ENCODE measurements at places on chromosomes 3 and 15.

DNA sequence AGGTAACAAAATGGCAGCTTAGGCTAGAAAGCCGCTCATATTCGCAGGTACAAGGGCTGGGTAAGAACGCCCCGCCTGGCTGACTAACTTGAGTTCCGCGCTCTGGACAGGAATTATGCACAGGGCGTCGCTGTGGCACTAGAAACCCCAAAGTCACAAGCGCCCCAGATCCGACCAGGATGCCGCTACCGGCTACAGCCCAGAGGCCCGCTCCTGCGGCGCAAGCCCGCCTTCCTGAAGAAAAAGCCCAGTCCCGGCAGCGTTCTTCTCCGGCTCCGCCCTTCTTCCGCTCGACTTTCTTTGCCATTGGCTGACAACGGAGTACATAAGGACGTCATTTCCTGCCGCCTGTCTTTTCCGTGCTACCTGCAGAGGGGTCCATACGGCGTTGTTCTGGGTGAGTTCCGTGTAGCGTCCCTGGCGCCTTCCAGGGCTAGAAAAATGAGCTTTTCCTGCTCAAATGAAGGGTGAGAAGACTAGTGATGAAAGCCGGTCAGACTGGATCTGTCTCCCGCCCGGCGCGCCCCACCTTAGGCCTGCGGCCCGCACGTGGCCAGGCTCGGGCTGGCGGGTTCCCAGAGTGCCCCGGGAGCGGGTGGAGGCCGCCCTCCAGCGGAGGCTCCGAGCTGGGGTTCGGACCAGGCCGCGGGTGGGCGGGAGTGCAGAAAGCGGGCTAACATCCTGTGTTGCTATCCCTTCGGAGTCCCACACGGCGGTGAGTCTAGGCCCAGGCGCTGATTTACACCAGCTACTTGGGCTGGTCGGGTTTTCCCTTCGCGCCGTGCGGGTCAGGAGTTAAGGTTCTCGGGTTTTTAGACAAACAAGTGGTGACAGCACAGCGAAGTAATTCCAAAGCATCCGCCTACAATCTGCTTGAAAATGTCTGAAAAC, at the start of gene RPSA:
Gene RPSA (plus strand): TSS at position 353 of the 891 bp plus-strand sequence. CDS start 934 bp downstream, outside the sequence.
- peak; percentile 93 for DNase-seq

GRCh38 chr15:67372543-67372942, 118.0 kb downstream of the IQCH start:
- DNase-seq, result no peak

GRCh38 chr15:98231696-98232440, 271.4 kb downstream of the ARRDC4 start:
- DNase-seq, result no peak

DNA sequence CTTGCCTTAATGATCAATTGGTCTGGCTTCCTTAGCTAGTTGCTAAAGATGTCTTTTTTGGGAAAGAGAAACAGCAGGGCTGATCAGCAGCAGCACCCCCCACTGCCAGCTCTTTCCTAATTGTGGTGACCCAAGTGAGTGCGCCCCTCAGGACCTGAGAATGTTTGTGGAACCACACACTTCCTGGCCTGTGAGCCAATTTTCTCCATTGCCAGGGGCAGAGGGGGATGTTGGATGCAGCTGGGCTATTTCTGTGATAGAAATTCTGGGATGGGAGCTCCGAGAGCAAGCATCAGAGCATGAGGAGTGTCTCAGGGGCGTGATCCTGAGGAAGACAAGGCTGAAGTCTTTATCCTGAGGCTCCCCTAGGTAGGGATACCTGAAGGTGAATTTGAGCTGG, 66.6 kb downstream of the CLDN11 start:
- DNase-seq, result no peak

DNA sequence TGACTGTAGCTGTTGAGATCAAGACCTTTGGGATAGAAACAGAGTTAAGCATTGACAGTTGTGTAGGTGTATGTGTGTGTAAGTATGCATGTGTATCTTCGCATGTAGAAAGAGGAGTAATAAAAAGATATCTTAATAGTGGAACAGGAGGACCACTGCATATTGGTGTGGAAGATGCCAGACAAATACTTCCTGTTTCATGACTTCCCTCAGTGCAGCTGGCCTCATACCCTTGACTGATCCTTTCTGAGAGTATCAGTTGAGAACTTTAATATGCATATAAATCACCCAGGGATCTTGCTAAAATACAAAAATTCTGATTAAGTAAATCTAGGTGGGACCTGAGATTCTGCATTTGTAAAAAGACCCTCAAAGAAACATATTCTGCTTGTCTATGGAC, 8.5 kb upstream of the ZBED2 start:
- DNase-seq, result no peak

DNA sequence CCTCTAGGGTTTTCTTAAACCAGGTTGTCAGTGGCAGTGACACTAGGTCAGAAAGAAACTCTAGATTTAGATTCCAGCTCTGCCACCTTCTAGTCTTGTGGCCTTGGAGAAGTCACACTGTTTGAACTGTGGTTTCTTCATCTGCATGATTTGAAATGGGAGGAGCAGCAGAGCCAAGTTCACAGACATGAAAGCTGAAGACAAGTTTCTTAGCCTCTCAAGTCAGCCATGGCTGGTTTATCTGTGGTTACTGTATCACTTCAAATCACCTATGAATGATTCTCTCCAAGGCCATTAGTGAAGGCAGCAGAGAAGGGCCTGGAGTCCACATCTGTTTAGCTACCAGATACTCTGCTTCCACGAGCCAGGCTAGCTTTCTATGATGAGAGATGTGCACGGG, 15.6 kb downstream of the CLEC3B start:
- DNase-seq, result no peak

- no peak for DNase-seq
Measured at GRCh38 chr3:135020181-135020580, 225.1 kb downstream of the EPHB1 start.

- no peak for DNase-seq
Measured at GRCh38 chr3:178561239-178561638, 25.0 kb downstream of the KCNMB2 start.

DNA sequence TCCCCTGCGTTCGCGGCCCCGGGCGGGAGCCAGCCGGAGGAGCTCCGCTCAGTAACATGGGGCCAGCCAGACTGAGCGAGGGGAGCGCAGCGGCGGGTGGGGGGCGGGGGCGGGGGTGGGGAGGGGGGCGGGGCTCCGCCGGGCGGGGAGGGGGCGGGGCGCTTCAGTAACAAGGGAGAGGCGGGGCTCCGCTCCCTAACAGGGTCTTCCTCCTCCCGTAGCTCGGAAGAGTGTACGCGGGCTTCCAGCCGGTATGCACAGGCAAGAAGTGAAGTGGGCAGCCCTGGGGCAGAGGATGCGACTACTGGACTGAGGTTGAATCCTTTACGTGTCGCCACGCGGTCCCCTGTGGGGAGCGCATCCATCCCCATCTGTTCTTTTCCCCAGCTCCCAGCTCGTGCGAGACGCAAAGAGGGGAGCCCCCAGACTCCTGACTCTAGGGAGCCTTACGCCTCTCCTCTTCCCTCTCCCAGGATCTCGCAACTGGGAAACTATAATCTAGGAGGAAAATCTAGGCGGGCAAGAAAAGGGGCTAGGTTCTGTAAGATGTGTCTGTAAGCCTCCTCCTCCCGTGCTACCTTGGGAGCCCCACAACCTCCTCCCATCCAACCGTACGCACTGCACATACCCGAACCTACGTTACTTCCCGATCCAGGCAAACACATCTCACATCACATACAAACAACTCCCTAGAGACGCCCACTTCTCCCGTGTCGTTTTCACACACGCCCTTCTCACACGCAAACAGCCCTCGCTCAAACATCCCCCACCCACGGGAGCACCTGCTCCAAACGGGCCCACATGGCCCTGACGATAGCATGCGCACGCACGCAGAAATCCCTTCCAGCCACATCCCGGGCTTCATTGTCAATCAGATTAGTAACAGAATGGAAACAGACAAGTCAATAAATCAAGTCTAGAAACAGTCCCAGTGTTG, at the start of gene SHF:
Gene SHF (minus strand): TSS at position 73 of the 937 bp plus-strand sequence. CDS start 15 bp downstream, at position 58.
- peak; percentile 73 for DNase-seq

- DNase-seq, result no peak
Measured at GRCh38 chr15:59251001-59251845, 44.6 kb downstream of the LDHAL6B start.

- DNase-seq, result no peak
Measured at GRCh38 chr3:76352051-76352450, 566.7 kb upstream of the ZNF717 start.

- no peak for DNase-seq
Measured at GRCh38 chr15:74653426-74654102, 37.9 kb downstream of the CLK3 start.

- DNase-seq, result peak; percentile 66
Measured at GRCh38 chr3:183555541-183556081, at the start of gene KLHL6. KLHL6 (minus strand) TSS chr3:183555706; CDS start chr3:183555653, 53 bp downstream.

DNA sequence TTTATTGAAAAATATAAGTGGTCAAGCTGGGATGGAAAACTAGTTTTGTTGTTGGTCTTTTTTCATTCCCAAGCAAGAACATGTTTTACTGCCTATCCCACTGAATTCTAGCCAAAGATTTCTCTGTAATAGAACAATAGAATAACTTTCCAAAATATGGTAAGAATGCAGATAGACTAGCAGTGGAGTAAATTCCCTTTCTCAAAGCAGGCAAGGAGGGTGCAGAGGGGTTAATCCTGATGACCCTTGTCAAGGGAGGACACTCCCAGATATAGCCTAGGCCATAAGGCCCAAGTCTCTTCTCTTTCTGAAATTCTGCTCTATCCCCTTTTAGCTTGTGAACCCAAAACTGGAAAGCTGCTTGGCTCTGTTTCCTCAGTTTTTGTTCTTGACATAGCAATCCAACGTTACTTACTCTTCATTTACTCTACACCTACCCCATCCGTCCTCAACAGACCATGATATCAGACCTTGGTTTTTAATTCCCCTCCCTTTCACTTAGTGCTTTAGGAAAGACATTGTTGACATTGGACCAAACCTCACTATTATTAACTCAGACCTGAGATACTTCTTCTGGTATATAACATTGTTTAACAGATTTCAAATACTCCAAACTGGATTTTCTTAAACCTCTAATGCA, 453.6 kb upstream of the THBS1 start:
- DNase-seq, result no peak

- no peak for DNase-seq
Measured at GRCh38 chr15:55514414-55514850, 6.4 kb upstream of the DNAAF4 start.

GRCh38 chr15:86205096-86205495, 125.4 kb downstream of the AGBL1 start:
- no peak for DNase-seq

GRCh38 chr3:112615989-112616731, 24.8 kb downstream of the CCDC80 start:
- DNase-seq, result no peak

GRCh38 chr3:186208296-186208989, 99.6 kb upstream of the ETV5 start:
- DNase-seq, result no peak

GRCh38 chr3:132749786-132750185, 27.6 kb upstream of the NPHP3 start:
- no peak for DNase-seq

DNA sequence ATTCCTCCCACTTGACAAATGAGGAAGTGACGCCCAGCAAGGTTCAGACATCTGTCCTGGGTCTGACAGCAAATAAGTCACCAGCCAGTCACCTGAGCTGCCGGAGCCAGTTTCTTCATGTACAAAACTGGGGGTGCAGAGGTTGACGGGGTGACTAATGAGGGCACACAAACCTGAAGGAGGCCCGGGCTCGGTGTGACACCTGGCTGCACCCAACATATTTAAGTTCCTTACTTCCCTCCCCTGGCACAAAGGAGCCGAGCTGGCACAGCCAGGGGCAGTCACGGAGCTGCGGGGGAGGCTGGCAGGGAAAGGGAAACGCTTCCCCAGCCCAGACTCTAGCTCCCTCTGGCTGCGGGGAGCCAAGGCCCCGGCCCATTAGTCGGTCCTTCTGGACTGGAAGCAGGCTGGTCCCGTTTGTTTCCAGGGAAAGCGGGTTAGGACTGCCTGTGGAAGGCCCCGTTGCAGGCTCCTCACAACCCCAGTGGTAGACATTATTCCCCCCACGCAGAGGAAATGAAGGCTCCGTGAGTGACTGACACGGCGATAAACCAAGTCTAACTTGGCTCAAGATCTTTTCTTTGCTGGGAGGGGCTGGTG, 2.3 kb downstream of the FBXL22 start:
- DNase-seq, result no peak

GRCh38 chr15:41689834-41690233, 29.6 kb downstream of the MGA start:
- DNase-seq, result no peak

DNA sequence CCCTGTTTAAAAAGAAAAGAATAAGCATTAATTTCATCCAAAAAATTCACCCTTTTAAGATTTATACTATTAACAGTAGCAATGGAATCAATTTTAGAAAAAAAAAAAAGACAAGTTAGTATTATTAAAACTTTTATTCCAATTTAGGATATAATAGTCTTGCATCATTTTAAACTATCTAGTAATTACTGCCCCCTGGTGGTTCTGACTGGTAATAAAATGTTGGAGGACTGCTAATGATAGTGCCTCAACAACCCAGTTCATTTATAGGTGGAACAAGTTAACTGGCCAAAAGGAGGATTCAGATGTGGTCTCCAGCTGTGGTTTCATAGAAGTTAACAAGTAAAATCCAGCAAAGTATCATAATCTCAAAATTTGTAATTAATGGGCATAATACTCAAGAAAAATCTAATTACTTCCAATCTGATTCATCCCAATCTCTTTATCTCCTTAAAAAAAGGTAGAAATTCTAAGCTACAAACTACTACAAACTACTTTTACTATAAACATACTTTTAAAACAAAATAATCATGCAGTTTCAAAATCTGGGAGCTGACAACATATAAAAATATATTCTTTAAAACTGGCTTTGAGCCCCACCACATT, 30.7 kb upstream of the WDR49 start:
- peak; percentile 35 for DNase-seq

All from activated T-cell treated with anti-CD3 and anti-CD28 coated beads for 24 hours (primary cell).